Activated CD8-positive, alpha-beta T cell treated with anti-CD3 and anti-CD28 coated beads, Interleukin-2, amount 10 ng/mL, durations not matched to agents 7 days and 5 days (primary cell): ENCODE measurements at places on chromosomes 6 and 20. TPM values are rescaled to one million over a fixed set of nuclear protein-coding genes. Genes with fewer than 3 reads are reported as not detected.

Gene VSX1
- not detected for total RNA-seq

Gene SPEF1
- 0.16 TPM for total RNA-seq

Gene LRRC73
- 0.55 TPM for total RNA-seq

Gene DZANK1
- 1.6 TPM for total RNA-seq

- no peak overlapping the region for H3K4me3 ChIP-seq
- no peak overlapping the region for H3K27ac ChIP-seq
- no peaks in the 10 kb centered on the region for H3K4me1 ChIP-seq
- H3K27me3 ChIP-seq: peaks cover 27% of the 10 kb centered on the region
- DNase-seq: no peak
- no peaks in the 10 kb centered on the region for H3K36me3 ChIP-seq
Measured at GRCh38 chr20:49446808-49447207, 35.7 kb downstream of the KCNB1 start.

GRCh38 chr20:25126204-25127029, 44.5 kb upstream of the VSX1 start:
- DNase-seq: no peak
- no peak overlapping the region for H3K4me3 ChIP-seq
- H3K27me3 ChIP-seq: peaks cover 6% of the 10 kb centered on the region

DNA sequence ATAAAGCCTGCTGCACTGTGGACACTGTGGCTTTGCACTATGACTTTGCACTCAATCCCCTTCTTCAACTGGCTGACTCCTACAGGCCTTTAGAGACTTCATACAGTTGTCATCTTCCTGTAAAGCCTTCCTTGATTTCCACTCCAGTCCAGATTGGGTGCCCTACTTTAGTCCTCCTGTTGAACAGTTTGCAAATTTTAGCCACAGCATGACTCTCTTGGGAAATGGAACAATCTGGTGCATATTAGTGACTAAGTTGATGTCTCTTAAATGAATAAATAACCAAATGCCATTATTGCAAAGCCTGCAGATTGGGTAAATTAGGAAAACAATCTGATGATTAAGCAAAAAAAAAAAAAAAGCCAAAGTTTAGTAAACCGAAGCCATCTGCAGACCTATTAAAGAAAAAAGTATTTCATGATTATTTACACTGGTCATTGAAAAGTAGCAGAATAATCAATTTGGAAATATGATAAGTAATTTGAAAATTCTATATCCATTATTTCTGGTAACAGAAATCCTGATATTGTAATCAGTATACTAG, 12.6 kb downstream of the PLCB4 start:
- H3K4me3 ChIP-seq: no peak overlapping the region
- no peaks in the 10 kb centered on the region for H3K27me3 ChIP-seq
- H3K27ac ChIP-seq: no peak overlapping the region
- no peaks in the 10 kb centered on the region for H3K4me1 ChIP-seq
- DNase-seq: no peak
- H3K36me3 ChIP-seq: no peaks in the 10 kb centered on the region

- H3K4me1 ChIP-seq: no peaks in the 10 kb centered on the region
- H3K27me3 ChIP-seq: peaks cover 3% of the 10 kb centered on the region
Measured at GRCh38 chr6:135271626-135272025, 90.5 kb downstream of the MYB start.

DNA sequence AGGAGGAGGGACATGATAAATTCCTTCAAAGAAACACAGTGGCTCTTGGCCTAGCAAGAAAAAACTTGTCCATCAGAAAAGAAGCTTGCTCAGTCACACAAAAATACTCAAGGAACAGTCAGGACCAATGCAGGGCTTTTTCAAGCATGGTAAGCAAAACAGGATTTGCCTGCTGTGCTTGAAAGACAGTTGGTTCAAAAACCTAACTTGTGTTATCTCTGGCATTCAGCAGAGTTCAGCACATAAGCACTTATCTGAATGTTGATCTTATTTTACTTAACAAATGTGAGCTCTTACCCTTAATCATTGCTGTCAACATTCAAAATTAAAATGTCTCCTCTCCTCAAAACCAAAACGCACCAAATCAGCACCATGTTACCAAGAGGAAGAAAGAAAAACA, 38.3 kb downstream of the ATG5 start:
- no peak overlapping the region for H3K4me3 ChIP-seq
- peaks cover 11% of the 10 kb centered on the region for H3K4me1 ChIP-seq
- no peak for DNase-seq
- H3K36me3 ChIP-seq: peaks cover 43% of the 10 kb centered on the region
- no peak overlapping the region for H3K27ac ChIP-seq

DNA sequence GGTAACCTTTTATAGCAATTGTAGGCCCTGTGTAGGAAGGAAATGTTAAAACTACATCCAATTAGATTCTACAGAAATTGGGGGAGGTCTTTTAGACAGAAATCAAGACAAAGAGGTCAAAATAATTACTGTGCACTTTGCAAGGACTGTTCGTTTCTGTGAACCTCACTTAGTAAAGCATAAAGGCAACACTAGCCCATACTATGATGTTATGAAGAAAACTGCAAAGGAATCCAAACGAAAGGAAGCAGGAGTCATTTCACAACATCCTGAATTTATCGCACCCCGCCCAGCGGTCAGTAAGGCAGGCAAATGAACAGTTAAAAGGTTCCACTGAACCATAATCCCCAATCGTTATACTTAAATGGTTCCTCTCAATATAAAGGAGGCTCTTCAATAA, 429.5 kb upstream of the ARID1B start:
- H3K4me3 ChIP-seq: no peak overlapping the region
- H3K27me3 ChIP-seq: peaks cover 2% of the 10 kb centered on the region
- DNase-seq: no peak
- no peak overlapping the region for H3K27ac ChIP-seq

- H3K27ac ChIP-seq: no peak overlapping the region
- H3K4me1 ChIP-seq: peaks cover 2% of the 10 kb centered on the region
- H3K36me3 ChIP-seq: no peaks in the 10 kb centered on the region
Measured at GRCh38 chr6:116078522-116078921, 17.8 kb upstream of the FRK start.

DNA sequence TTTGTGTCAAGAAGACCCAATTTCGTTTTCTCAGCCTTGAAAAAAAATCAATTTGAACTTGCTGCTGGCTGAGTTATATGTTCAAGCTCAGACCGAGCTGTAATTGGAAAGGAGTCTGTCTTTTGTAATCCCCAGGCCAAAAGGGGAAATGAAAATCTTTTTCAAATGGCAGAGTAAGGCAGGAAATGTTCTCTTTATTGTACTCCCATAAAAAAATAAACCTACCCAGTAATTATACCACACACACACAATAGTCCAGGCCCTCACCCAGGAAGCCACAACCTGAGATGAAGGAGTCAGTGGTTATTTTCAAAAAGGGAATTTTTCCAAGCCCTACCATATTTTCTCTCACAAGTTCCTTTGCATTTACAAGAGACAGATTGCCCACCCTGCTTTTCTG, 45.3 kb downstream of the CLIC5 start:
- peaks cover 15% of the 10 kb centered on the region for H3K4me1 ChIP-seq
- no peak overlapping the region for H3K27ac ChIP-seq
- H3K36me3 ChIP-seq: no peaks in the 10 kb centered on the region
- H3K4me3 ChIP-seq: no peak overlapping the region

GRCh38 chr20:21323640-21324039, 20.5 kb downstream of the XRN2 start:
- no peaks in the 10 kb centered on the region for H3K27me3 ChIP-seq
- no peak for DNase-seq
- H3K4me1 ChIP-seq: peaks cover 39% of the 10 kb centered on the region
- peaks cover 38% of the 10 kb centered on the region for H3K36me3 ChIP-seq
- no peak overlapping the region for H3K27ac ChIP-seq
